ENCODE measurements at places on chromosomes 6 and 20. TPM values are rescaled to one million over a fixed set of nuclear protein-coding genes. Genes with fewer than 3 reads are reported as not detected.

HIVEP2 gene
- 13.1 TPM for total RNA-seq

GTSF1L gene
- total RNA-seq, result not detected

MAFB gene
- total RNA-seq, result 3.3 TPM

CTAGE9 gene
- not detected for total RNA-seq

MYCT1 gene
- total RNA-seq, result 0.44 TPM

HCK gene
- total RNA-seq, result not detected

HLA-DQA1 gene
- not detected for total RNA-seq

ZNF341 gene
- 1.2 TPM for total RNA-seq

GSTA2 gene
- not detected for total RNA-seq

TRPC4AP gene
- 90.2 TPM for total RNA-seq

PFDN4 gene
- 163 TPM for total RNA-seq

LYRM4 gene
- 18.8 TPM for total RNA-seq

MEP1A gene
- total RNA-seq, result not detected

MOG gene
- total RNA-seq, result not detected

BNIP5 gene
- total RNA-seq, result not detected

OXT gene
- total RNA-seq, result not detected

TXNDC5 gene
- 552 TPM for total RNA-seq

LHFPL5 gene
- not detected for total RNA-seq

GABBR1 gene
- 16.3 TPM for total RNA-seq

GJA10 gene
- not detected for total RNA-seq

SNAP25 gene
- 9.6 TPM for total RNA-seq

AIF1 gene
- not detected for total RNA-seq

XKR7 gene
- total RNA-seq, result under 0.01 TPM

BPIFB4 gene
- total RNA-seq, result not detected

POLR3F gene
- total RNA-seq, result 11.5 TPM

PHACTR1 gene
- 2.3 TPM for total RNA-seq

VGLL2 gene
- not detected for total RNA-seq

SYTL3 gene
- 4.9 TPM for total RNA-seq

PRPH2 gene
- 4.2 TPM for total RNA-seq

BAK1 gene
- 11.7 TPM for total RNA-seq

PPP1R14C gene
- 0.29 TPM for total RNA-seq

PIGT gene
- total RNA-seq, result 56.1 TPM

CBLN4 gene
- total RNA-seq, result not detected

TULP1 gene
- 0.17 TPM for total RNA-seq

ZC2HC1B gene
- not detected for total RNA-seq

PXDC1 gene
- total RNA-seq, result 48.8 TPM

SNPH gene
- total RNA-seq, result 12.8 TPM
